ENCODE measurements at places on chromosomes 3 and 15.

DNA sequence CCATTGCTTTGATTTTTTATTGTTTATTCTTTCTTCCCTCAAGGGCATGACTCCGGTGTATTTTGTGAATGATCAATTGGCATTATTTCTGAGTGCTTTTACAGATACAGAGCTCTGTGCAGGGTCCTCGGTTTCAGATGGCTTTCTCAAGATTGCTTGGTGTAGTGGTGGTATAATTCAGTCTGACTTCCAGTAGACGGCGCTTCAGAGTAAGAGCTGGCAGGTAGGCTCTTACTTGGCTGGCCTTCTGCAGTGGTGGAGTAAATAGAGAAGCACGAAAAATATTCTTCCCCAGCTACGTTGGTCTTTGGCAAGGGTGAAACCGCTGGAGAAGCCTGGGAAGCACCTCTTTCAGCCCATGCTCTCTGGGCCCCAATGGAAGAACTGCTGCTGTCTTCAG lies 723.0 kb upstream of the BCHE start:
- no peak for DNase-seq

GRCh38 chr3:186340204-186340603 lies 21.8 kb downstream of the DGKG start:
- DNase-seq = no peak

DNA sequence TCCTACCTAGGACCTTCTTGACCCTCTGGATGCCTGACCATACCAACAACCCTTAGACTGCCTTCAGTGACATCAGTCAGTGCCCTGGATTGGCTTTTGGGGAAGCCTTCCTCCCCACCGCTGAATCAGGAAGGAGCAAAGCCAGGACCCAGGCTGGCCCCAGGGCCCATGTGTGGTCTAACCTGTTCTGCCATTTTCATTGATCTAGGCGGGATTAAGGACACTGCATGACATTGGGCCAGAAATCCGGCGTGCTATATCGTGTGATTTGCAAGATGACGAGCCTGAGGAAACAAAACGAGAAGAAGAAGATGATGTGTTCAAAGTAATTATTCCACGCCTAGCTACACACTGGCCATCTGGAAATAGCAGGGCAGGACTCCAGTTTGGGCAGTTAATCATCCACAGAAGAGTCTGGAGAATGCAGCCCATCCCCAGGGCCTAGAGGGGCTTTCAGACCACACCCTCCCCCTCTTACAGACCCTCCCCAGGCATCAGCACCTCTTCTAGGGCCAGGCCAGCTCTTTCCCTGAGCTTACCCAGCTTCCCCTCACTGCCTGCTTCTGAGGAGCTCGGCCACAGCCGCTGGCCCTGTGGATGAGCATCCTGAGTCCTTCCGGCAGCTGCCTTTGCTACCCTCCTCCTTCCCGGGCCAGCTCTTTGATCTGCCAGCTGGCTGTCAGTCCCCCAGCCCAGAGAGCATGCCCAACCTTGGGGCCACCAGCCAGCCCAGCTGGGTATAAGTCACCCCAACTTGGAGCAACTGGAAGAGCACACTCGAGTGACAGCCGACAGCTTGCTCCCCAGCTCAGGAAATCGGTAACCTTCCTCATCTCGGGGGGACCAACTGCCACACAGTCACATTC lies 45.9 kb downstream of the CHDH start:
- no peak for DNase-seq

DNA sequence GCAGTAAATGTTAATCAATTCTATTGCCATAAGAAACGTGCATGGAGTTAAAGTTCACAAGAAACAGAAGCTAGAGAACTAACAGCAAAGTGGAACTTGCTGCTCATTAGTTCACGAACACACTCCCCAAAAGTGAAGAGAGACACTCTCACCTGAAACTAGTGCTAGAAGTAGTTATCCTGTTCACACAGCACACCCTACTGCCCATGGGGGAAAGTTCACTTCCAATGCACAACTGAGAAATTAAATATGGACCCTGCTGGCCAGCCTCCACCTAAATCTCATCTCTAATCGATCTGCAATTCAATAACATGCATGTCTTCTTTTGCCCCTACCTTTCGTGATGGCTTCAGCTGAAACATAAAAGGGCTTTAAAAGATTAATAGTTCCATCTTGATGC lies 39.4 kb upstream of the FRMD4B start:
- DNase-seq = no peak

- no peak for DNase-seq
These were observed 151.4 kb downstream of the TIGIT start for GRCh38 chr3:114445233-114445632.

Measured in left colon (tissue), 2 donors.